ENCODE measurements at places on chromosomes 6 and 20. TPM values are rescaled to one million over a fixed set of nuclear protein-coding genes. Genes with fewer than 3 reads are reported as not detected.

- DNase-seq: peak; percentile 93
Observed at GRCh38 chr20:40506537-40506939, 182.5 kb downstream of the MAFB start.

- DNase-seq: no peak
Observed at GRCh38 chr6:44333942-44334341, 8.5 kb upstream of the SPATS1 start.

DNA sequence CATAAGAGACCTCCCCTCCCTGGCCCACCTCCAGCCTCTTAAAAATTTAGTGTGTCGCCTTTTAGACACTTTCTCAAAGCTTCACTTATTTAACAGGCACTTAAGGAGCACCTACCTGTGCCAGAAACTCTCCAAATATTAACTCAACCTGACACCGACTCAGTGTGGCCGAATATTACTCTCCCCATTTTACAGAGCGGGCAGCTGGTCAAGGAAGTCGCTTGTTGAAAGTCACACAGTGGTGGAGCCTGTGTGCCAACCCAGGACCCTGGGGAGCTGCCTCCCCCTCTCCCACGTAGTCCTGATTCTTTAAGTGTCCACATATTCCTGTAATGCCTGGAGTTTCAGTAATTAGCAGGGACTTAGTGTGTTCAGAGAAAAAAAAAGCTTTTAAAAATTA lies 1.0 kb upstream of the PMEPA1 start:
- DNase-seq: no peak

GRCh38 chr6:169786349-169786748 lies 34.9 kb downstream of the ERMARD start:
- DNase-seq: no peak

DNA sequence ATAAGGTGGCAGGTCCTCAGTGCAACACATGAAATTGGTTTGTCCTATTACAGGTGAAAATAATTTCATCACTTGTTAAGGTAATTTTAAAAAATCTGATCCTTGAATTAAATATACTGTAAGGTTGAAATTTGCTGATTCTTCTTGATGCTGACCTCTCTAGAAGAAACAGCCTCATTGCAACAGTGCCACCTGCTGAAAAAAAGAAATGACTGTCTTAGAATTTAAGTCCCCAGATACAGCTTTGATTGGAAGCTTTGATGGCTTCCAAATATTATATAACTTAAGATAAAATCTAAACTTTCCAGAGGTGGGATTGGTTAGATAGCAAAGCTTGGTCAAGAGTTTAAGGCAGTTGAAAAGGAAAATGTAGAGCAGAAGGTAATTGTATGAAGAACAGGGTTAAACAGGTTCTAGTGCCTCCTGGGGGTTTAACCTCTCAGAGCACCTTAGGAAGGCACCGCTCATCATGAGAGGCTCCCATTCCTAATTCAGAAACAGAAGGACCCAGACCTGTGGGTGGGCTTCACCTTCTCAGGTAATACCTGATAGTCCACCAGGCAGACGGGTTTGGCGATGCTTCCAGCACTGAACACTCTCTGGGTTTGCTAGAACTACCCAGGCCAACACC lies 401.0 kb downstream of the PAX1 start:
- no peak for DNase-seq

Gene MTFR2
- total RNA-seq: 0.24 TPM

Gene EYA4
- total RNA-seq: 20.4 TPM

Gene ENPP4
- 18.3 TPM for total RNA-seq
